ENCODE measurements at places on chromosomes 6 and 20.

DNA sequence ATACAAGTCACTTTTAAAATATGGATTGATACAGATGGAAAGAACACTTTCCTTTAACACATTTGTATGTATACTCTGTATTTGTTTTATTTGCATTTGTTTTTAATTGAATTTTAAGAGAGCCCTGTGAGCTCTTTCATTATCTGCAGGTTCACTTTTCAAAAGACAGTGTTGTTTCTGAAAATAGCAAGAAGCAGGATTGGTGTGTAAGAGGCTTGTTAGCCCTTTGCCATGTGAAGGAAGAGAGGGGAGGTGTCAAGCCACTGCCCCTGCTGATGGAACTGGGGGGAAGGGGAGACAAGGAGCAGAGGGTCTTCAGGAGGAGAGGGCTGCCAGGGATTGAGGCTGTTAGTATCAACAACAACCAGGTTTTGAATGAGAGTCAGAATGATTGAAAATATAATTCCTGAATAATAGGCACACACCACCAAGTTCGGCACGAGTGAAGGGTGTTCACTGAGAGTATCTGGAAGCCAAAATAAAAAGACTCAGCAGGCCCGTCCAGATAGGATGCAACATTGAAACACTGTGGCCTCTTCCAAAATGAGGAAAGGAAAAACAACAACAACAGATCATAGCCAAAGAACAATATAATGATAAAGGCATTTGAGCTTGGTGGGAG lies 12.6 kb upstream of the PBOV1 start:
- ATAC-seq, result no peak

DNA sequence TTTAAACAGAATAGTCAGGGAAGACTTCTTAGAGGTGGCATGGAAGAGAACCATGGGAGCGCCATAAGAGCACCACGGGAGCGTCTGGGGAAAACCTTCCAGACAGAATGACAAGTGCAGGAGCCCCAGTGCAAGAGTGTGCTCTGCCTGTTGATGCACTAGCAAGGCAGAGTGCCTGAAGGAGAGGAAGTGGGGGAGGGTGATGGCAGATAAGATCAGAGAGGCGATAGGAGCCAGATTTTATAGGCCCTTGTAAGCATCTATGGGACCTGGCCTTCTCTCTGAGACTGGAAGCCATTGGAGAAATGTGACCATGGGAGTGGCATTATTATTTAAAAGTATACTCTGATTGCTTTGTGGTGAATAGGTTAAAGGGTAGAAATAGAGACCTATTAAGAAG lies 13.1 kb downstream of the FUCA2 start:
- ATAC-seq, result no peak

GRCh38 chr6:31580438-31580740 lies 1.8 kb downstream of the LTB start:
- no peak for ATAC-seq

- peak; percentile 81 for ATAC-seq
These were observed 50.1 kb upstream of the SLC32A1 start for GRCh38 chr20:38674092-38674764.

DNA sequence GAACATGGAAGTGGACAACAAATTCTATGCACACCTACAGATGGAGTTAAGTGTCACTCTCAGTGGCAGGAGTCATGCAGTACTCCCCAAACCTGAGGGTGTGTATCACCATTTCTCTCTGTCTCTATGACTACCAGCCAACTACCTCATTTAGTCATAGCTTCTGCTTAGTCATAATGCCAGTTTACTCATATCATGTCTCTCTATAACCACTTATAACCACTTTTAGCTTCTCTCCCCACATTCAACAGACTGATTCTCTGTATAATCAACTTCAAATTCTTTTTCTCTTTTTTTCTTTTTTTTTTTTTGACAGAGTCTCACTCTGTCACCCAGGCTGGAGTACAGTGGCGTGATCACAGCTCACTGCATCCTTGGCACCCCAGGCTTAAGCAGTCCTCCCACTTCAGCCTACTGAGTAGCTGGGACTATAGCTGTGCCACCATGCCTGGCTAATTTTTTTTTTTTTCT lies 13.8 kb upstream of the GTF3C6 start:
- ATAC-seq, result peak; percentile 21

- no peak for ATAC-seq
These were observed 71.5 kb upstream of the HDAC2 start for GRCh38 chr6:114042267-114043016.

- peak; percentile 96 for ATAC-seq
These were observed 13.9 kb upstream of the ATG5 start for GRCh38 chr6:106339334-106340029.

GRCh38 chr6:99668036-99668705 lies 61.5 kb downstream of the PRDM13 start:
- no peak for ATAC-seq

DNA sequence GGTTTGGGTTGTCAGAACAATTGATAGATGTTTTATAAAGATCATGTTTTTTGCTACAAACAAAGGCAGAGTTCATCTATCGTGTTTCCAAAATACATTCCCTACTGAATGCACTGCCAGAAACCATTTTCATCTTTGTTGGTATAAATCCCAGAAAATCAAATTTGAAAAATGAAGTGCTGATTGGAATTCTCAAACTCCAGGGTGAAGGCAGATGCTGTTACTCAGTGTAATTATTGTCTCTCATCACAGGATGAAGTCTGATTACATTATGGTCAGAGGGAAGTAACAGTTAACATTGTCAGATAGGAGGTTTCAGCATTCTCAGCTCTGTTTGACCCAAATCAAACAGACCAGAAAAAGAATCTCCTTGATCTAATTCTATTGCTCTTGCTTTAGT lies 198.4 kb upstream of the KCNK16 start:
- ATAC-seq, result no peak

All from motor neuron (in vitro differentiated cells).